Fibroblast of skin of back (primary cell): ENCODE measurements at places on chromosomes 11 and 22.

DNA sequence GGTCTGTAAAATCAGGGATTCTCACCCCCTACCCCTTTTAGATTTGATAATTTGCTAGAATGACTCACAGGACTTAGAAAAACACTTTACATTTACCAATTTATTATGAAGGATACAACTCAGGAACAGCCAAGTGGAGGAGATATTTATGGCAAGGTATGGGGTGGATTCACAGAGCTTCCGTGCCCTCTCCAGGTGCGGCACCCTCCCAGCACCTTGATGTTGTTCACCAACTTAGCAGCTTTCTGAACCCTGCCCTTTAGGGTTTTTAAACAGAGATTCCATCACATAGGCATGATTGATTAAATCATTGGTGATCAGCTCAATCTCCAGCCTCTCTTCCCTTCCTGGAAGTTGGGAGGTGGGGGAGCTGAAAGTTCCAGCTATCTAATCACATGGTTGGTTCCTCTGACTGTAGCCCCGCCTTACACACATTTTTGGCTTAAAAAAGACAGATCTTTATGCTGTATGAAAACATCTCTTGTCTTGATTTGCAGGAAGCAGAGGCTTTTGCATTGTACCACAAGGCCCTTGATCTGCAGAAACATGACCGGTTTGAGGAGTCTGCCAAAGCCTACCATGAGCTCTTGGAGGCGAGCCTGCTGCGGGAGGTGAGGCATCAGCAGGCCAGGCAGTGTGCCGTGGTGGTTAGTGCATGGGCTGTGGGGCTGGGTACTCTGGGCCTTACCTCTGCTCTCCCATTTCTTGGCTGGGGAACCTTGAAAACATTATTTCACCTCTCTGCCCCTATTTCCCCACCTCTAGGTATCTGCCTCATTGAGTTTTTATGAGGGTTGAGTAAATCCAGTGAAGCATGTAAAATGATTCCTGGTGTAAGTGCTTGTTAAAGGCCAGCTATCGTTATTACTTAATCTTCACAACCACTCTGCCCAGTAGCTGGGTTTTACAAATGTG, 27.0 kb downstream of the CABIN1 start:
- DNase-seq: no peak

DNA sequence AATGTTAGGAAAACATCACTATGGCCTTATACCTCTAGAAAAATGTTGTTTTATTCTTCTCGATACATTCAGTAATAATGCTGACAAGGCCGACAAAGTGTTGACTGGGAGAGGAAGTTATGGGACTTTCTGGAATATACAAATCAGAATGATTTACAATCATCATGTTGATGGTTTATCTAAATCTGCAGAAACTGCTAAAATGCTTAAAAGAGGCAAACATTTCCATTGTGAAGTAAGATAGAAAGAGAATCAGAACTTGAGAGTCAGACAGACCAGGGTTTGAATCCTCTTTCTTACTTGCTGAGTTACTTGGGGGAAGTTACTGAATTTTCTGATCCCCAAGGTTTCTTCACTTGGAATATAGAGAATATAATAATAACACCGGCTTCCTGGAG, 89.4 kb downstream of the CD44 start:
- no peak for DNase-seq

GRCh38 chr11:72939031-72939430, 124.8 kb downstream of the ATG16L2 start:
- DNase-seq: no peak

DNA sequence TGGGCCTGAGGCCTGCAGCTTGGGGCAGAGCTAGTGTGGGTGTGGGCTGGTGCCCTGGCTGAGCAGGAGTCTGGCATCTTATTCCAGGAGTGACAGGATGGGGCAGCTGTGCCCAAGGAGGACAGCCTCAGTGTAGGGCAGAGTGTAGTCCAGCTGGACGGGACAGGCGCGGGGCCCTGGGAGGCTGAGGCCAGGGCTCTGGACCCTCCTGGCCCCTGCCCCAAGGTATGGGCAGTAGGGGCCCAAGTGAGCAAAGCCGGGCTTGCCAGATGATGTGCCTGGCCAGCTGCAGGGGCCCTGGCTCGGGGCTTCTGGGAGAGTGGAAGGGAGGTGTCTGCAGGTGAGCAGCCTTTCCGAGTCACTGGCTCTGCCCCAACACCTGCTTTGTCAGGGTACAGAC, 1190.9 kb downstream of the BRD1 start:
- no peak for DNase-seq

DNA sequence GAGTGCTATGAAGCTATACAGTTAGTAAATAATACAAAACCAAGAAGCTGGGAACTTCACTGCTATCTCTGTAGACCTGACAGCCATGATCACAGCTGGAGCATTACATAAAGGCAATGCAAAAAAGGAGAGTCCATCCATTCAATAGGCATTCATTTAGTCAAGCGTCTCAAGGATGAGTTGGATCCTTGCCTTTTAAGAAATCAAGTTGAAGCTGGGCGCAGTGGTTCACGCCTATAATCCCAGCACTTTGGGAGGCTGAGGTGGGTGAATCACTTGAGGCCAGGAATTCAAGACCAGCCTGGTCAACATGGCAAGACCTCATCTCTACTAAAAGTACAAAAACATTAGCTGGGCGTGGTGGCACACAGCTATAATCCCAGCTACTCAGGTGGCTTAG, 48.1 kb upstream of the ALKBH3 start:
- no peak for DNase-seq

- DNase-seq: no peak
Observed at GRCh38 chr11:74909812-74910211, 39.1 kb downstream of the XRRA1 start.

DNA sequence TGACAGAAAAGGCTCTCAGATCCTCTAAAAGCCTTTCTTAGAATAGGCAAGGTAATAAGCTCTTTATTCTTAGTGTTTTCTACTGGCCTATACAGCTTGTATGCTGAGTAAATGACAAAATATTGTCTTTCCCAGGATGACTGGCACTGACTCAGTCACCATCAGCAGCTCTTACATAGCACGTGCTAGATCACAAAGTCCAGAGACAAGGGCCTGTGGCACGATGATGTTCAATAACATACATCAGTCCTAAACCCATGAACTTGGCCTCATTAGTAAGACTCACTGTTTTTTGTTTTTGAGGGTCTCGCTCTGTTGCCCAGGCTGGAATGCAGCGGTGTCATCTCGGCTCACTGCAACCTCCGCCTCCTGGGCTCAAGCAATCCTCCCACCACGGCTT, 42.7 kb downstream of the CELF1 start:
- DNase-seq: no peak

- peak; percentile 67 for DNase-seq
Observed at GRCh38 chr11:12702999-12703453, 28.8 kb downstream of the TEAD1 start.
